Naive thymus-derived CD4-positive, alpha-beta T cell (primary cell): ENCODE measurements at places on chromosomes 13 and 19.

- no peaks in the 10 kb centered on the region for H3K27me3 ChIP-seq
- no peaks in the 10 kb centered on the region for H3K4me1 ChIP-seq
- H3K4me3 ChIP-seq: no peak overlapping the region
- H3K36me3 ChIP-seq: no peaks in the 10 kb centered on the region
- no peak overlapping the region for H3K27ac ChIP-seq
Observed at GRCh38 chr13:107977071-107977574, 238.2 kb downstream of the LIG4 start.

GRCh38 chr19:15332311-15332996, at the start of gene BRD4:
TSS of gene BRD4 (minus strand) at chr19:15332539. CDS start at chr19:15273099, 59,440 bp downstream.
- peak; percentile 76 for DNase-seq
- no peaks in the 10 kb centered on the region for H3K36me3 ChIP-seq
- peak within 1 kb of the TSS; percentile 91 for H3K27ac ChIP-seq
- H3K27me3 ChIP-seq: no peaks in the 10 kb centered on the region

- no peak overlapping the region for H3K4me3 ChIP-seq
- no peaks in the 10 kb centered on the region for H3K4me1 ChIP-seq
- H3K36me3 ChIP-seq: no peaks in the 10 kb centered on the region
Observed at GRCh38 chr13:63337921-63338320, 1922.3 kb upstream of the PCDH20 start.

GRCh38 chr13:75442736-75443234, 39.2 kb downstream of the TBC1D4 start:
- H3K36me3 ChIP-seq: no peaks in the 10 kb centered on the region
- H3K27ac ChIP-seq: no peak overlapping the region
- no peak overlapping the region for H3K4me3 ChIP-seq
- H3K27me3 ChIP-seq: no peaks in the 10 kb centered on the region
- no peaks in the 10 kb centered on the region for H3K4me1 ChIP-seq

DNA sequence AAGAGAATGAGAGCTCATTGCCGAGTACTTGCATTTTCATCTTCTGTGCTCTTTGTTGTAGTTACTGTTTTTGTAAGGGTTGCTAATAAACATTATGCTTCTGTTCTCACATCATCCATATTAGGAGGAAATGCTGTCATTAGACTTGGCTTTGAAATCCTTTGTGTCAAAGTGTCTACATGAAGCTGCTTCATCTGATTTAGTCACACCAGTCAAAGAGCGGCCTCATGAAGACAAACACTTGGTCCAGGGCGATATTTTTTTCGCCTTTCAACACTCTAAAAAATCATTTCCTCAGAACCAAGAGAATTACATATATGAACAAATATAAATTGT, 105.0 kb downstream of the SPRY2 start:
- no peak overlapping the region for H3K27ac ChIP-seq
- no peak for DNase-seq
- no peaks in the 10 kb centered on the region for H3K27me3 ChIP-seq
- H3K4me1 ChIP-seq: no peaks in the 10 kb centered on the region
- no peaks in the 10 kb centered on the region for H3K36me3 ChIP-seq

- no peaks in the 10 kb centered on the region for H3K36me3 ChIP-seq
- no peak overlapping the region for H3K27ac ChIP-seq
- H3K4me3 ChIP-seq: no peak overlapping the region
- no peaks in the 10 kb centered on the region for H3K27me3 ChIP-seq
Observed at GRCh38 chr19:13929340-13929739, 8.9 kb downstream of the PODNL1 start.

- H3K4me1 ChIP-seq: peaks cover 29% of the 10 kb centered on the region
- no peaks in the 10 kb centered on the region for H3K27me3 ChIP-seq
- H3K36me3 ChIP-seq: no peaks in the 10 kb centered on the region
- H3K27ac ChIP-seq: peak overlapping the region; percentile 95
- peak; percentile 100 for DNase-seq
- peak overlapping the region; percentile 85 for H3K4me3 ChIP-seq
Observed at GRCh38 chr19:42268142-42268703, 829 bp upstream of the CIC start.

- no peaks in the 10 kb centered on the region for H3K36me3 ChIP-seq
- H3K27ac ChIP-seq: no peak overlapping the region
- H3K4me1 ChIP-seq: no peaks in the 10 kb centered on the region
- no peak for DNase-seq
Observed at GRCh38 chr19:51664997-51665396, 18.4 kb upstream of the SIGLEC14 start.

GRCh38 chr13:23991119-23991518, 93.8 kb upstream of the C1QTNF9B start:
- no peak overlapping the region for H3K27ac ChIP-seq
- H3K4me1 ChIP-seq: no peaks in the 10 kb centered on the region
- H3K4me3 ChIP-seq: no peak overlapping the region
- no peaks in the 10 kb centered on the region for H3K36me3 ChIP-seq
- DNase-seq: no peak

DNA sequence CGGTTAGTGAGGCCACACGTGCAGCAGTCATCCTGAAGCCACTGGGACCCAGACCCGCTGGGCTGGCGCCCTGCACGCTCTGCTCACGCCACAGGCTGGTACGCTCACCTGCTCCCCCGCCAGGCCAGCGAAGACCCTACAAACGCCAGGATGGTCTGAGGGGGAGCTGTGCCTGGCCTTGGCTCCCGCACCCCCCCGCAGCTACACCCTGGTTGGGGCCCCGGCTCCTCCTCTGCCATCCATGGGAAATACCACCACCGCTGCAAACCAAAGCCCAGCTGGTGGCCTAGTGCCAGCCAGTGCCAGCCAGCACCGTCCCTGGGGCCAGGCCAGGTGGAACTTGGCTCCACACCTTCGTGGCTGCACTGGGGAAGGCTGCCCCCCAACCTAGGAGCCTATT, 23.3 kb upstream of the CACTIN start:
- DNase-seq: no peak
- H3K27ac ChIP-seq: no peak overlapping the region
- no peaks in the 10 kb centered on the region for H3K27me3 ChIP-seq
- no peak overlapping the region for H3K4me3 ChIP-seq
- H3K4me1 ChIP-seq: no peaks in the 10 kb centered on the region

DNA sequence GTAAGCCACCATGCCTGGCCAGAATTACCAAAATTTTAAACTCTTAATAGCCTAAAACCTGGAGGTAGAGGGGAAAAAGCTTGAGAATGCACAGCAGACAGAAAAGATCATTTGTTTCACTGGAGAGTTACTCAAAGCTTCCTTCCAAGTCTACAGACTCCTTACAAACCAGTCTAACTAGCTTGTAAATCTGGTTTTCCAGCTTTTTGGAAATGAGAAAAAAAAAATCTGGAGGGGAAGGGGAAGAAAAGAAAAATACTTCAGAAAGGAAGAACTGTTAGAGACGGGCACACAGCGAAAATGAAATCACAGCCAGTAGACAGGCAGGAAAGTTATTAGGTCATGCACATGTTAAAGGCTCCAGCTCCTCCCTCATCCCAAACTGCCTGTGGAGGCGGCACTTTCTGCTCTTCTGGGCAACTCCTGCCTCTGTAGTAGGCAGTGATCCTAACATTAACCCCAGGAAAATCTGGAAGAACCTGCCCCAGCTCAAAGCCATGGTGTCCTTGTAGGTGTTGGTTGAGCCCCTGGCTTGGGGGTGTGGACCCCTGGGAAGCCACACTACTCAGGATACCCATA, 17.3 kb downstream of the PARP4 start:
- no peaks in the 10 kb centered on the region for H3K27me3 ChIP-seq
- H3K4me1 ChIP-seq: no peaks in the 10 kb centered on the region
- no peak overlapping the region for H3K4me3 ChIP-seq
- no peak for DNase-seq

DNA sequence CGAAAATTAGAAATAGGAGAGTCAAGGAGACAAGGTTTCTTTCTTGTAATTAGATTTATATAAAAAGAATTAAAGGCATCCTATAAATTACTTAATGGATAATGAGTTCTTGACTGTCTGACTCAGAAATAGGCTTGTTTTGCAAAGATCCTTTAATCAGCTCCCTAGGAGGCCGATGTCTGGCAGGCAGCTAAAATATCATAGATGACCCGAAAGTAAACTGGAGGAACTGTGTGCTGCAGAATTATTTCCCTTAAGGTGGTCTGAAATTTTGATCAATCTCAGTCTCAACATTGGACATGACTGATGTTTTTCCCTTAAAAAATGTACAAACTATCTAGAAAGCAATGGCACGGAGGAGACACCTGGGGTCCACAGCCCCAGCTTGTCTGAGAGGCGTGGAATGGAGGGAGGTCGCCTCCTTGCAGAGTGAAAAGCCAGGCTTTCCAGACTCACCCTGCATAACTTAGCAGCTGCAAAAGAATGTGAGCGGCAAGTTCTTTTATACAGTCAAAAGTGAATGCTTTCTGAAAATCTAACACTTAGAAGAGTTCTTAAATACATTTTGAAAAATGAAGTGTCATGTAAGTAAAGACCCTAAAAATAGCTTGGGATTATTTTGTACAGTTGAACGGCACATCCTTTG, 44.8 kb downstream of the MBNL2 start:
- no peak for DNase-seq
- H3K4me3 ChIP-seq: no peak overlapping the region
- no peaks in the 10 kb centered on the region for H3K36me3 ChIP-seq
- no peaks in the 10 kb centered on the region for H3K27me3 ChIP-seq
- no peak overlapping the region for H3K27ac ChIP-seq

DNA sequence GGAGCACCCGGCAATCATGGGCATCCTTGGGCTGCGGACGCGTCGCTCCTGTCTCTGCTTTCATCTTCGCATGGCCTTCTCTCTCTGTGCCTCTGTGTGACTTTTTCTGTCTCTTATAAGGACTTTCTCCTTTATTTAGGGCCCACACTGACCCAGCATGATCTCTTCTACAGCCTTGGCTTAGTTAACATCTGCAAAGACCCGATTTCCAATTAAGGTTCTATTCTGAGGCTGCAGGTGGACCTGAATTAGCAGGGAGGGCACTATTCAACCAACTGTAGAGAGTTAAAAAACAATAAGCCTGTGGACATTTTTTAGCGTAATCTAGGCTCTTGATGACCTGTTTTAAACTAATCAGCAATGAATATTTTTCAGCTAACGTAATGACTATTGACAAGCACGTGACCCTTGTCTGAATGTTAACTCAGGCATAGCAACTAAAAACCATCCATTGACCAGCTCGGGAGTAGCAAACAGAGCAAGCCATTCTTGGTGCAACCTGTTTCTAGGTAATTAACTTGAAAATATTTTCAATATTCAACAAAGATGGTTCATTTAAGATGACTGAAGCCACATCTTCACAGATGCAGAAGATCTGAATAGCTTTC, 15.2 kb downstream of the F10 start:
- H3K36me3 ChIP-seq: no peaks in the 10 kb centered on the region
- H3K4me3 ChIP-seq: no peak overlapping the region
- H3K4me1 ChIP-seq: no peaks in the 10 kb centered on the region
- no peak for DNase-seq
- H3K27me3 ChIP-seq: no peaks in the 10 kb centered on the region

DNA sequence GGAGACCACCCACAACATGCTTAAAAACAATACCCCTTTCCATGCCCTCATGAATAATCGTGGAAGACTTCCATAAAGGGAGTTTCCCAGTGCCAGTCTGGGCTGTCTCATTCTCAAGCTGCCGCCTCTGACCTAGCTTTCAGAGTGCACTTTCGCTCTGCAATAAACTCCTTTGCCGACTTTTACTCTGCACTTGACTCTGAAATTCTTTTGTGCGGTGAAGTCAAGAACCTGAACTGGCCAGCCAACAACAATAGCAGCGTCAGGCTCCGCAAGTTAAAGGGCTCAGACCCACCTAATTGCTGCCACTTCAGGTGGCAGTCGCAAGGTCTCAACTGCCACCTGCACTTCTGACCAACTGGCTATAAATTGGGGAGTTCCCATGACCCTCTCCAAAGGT, 10.3 kb upstream of the LEUTX start:
- no peaks in the 10 kb centered on the region for H3K4me1 ChIP-seq
- H3K27ac ChIP-seq: no peak overlapping the region
- no peak overlapping the region for H3K4me3 ChIP-seq
- H3K27me3 ChIP-seq: no peaks in the 10 kb centered on the region
- no peaks in the 10 kb centered on the region for H3K36me3 ChIP-seq

DNA sequence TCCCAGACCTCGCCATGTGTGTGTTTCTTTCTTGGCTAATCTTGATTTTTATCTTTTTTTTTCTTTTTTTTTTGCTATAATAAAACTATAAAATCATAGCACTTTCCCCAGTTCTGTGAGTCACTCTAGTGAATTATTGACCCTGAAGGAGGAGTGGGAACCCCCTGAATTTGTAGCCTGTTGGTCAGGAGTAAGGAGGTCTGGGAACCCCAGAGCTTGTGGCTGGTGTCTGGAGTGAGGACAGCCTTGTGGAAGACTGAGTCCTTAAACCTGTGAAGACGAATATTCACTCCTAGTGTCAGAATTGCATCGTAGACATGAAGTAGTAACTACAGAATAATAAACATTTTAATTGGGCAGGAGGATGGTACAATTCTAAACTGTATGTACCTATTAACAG, 7.4 kb downstream of the EID2B start:
- no peak for DNase-seq
- H3K36me3 ChIP-seq: no peaks in the 10 kb centered on the region
- no peaks in the 10 kb centered on the region for H3K4me1 ChIP-seq
- no peaks in the 10 kb centered on the region for H3K27me3 ChIP-seq
- no peak overlapping the region for H3K27ac ChIP-seq
